ENCODE measurements at places on chromosomes 5 and 9.
A peak's percentile ranks its signal among the peaks of the same experiment; 100 is the strongest.

- no peak for DNase-seq
These were observed 224.1 kb upstream of the TYRP1 start for GRCh38 chr9:12469084-12469483.

DNA sequence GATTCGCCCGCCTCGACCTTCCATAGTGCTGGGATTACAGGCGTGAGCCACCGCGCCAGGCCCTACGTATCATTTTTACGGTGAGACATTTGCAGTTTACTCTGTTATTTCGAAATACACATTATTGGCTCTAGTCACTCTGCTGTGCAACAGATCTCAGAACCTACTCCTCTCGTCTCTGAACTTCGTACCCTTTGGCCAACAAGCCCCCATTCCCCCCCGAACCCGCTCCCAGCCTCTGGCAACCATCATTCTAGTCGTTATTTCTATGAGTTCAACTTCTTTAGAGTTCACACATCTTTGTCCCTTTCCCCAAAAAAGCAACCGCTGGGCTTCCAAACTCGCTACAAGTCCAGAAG is 735 bp downstream of the PTGR1 start:
- DNase-seq: no peak

GRCh38 chr9:132596200-132596599 is 13.8 kb downstream of the BARHL1 start:
- DNase-seq: no peak

GRCh38 chr5:33068786-33069185 is 357.7 kb downstream of the NPR3 start:
- DNase-seq: no peak

DNA sequence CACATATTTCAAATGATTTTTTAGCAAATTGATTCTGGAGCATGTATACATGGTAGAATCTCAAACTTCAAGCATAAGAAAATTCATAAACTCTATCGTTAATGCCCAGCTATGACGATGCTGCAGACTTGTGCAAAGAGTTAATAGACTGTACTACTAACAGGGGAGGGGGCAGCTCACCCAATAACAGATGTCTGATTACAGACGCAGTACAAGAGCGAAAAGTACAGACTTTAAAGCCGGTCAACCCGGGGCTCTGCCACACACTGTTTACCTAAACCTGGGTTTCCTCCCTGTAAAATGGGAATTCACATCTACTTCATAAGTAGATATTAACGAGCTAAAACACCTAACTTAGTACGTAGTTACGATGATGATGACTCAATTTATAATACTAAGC is 651 bp downstream of the TRIM23 start:
- no peak for DNase-seq

- DNase-seq: no peak
These were observed 8.5 kb downstream of the BAAT start for GRCh38 chr9:101376111-101376848.

GRCh38 chr9:21029661-21030060 is 1.8 kb downstream of the HACD4 start:
- no peak for DNase-seq

DNA sequence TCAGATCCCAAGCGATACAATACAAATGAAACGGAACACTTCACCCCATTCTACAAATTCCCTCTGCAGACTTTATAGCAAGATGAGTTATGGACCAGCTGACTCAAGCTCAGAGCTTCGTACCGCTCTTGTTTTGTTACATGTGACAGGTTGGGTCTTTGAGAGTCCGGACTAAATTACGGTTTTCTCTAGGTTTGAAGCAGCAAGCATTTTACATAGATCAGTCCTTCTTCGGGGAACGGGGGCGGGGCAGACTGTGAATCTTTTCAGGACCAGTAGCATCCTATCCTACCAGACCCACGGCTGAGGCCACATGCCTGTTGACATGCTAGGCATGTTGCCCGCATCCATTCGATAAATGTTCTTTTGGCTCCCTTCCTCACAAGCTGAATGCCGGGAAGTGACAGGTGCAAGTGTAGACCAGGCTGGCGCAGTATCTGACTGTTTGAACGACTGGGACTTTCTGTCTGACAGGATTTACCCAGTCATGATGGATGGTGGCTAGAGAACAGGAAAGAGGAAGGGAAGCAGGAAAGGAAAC is 811.0 kb upstream of the GRAMD2B start:
- DNase-seq: no peak

DNA sequence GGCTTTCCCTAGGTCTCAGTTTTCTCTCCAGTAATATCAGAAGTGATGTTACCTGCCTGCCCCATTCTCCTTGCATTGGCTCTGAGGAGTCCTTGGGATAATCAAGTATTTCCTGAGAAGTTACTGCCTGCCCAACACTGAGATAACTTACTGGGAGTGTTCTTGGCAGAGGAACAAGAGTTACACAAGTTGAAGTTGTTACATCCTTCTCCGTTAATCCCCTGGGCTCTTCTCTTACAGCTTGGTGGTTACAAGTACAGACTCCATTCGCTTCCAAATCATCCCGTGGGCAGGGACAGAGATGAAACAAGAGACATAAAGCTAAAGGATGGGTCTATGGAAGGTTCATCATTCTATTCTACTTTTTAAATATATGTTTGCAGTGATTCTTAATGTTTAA is 74.1 kb upstream of the SAP30L start:
- no peak for DNase-seq

DNA sequence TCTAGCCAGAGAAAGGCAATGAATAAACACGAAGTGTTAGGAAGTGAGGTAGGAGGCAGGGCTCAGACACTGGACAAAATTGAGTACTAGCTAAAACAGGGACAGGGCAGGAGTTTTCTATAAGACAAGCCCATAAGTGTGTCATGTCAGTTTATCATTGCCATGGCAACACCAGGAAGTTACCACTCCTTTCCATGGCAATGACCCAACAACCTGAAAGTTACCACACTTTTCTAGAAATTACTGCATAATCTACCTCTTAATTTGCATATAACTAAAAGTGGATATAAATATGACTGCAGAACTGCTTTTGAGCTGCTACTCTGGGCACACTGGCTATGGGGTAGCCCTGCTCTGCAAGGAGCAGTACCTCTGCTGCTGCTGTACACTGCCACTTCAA is 442.5 kb upstream of the COX7C start:
- DNase-seq: no peak

DNA sequence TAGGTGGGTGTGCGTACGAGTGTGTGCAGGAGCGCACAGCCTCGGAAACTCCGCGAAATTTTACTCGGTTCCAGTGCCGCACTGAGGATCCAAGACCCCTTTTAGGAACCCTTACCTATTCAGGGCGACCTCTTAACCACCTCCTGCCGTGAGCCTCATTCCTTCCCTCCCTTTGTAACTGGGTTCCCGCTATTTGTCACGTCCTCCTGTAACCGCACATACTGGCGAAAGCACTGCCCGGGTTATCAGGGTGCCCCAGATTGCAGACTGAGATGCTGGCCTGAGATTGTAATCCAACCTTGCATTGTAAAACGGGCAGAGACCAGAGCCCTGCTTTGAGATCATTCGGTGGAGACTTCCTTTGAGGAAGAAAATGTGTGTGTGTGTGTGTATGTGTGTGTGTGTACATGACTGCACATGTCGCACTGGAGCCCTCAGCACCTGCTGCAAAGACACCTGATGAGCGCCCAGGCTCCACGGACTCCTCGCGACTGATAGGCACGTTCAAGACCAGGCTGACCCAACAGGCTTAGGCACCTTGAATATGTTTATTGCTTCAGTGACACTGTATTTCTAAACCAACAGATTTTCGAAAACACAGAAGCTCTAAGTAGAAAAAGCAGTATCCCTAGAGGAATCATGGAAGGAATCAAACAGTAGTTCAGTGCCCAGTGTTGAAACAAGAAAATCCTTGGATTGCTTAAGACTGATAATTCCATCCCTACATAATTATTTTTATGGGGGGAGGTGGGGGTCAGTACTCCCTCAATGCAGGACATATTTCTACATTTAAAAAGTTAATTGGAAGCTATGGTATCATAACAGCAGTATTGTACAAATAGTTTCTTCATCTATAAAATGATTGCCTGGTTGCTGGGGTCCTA is 86.5 kb upstream of the TNFAIP8 start:
- DNase-seq: peak; percentile 52

DNA sequence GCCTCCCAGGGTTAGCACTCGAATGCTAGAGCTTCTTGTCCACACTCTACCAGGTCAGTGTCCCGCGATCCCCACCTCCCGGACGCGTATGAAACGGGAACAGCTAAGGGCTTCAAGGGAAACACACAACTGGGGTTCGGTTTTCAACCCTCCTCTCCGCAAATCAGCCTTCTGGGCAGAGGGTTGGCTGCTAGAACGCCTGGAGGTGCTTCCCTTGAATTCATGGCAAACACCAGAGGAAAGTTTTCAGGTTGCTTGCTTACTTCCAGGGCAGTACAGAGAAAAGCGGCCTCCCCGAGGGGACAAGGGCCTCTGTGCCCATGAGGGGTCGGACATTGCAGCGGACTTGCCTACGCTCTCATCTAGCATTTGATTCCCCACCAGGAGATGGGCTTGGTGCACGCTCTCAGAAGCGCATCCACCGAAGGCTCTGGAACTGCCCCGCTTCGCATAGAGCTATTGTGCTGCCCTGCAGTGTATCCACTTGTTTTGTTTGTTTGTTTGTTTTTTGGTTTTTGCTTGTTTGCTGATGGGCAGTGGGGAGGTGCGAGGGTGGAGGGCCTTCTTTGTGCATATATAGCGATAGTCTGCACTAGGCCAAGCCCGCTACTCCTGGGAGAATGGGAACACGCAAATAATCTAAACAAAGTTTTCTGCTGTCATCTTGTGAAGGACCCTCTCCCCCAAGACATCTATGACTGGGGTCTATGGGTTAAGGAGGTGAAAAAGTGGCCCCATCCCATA is 1.3 kb upstream of the DMRT3 start:
- no peak for DNase-seq

GRCh38 chr5:157372472-157372822 is 87.6 kb upstream of the NIPAL4 start:
- no peak for DNase-seq

DNA sequence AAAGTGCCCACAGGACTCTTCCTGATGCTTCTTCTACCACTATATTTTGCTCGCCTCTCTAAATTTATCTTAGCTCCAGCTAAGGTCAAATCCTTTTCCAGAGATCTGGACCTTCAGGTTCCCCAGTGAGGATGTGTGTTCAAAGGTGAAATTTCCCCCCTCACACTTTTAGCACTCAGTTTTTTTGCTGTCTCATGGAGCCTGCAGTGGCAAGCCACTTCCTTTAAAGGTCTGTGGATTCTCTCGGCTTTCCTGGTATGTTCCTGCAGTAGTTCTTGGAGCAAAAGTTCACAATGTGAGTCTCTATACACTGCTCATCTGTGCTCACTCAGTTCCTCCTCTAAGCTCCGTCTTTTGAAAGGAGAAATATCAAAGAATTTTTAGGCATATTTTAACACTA is 181.4 kb downstream of the LURAP1L start:
- no peak for DNase-seq

- no peak for DNase-seq
These were observed 146.8 kb downstream of the MUSK start for GRCh38 chr9:110815361-110815760.

DNA sequence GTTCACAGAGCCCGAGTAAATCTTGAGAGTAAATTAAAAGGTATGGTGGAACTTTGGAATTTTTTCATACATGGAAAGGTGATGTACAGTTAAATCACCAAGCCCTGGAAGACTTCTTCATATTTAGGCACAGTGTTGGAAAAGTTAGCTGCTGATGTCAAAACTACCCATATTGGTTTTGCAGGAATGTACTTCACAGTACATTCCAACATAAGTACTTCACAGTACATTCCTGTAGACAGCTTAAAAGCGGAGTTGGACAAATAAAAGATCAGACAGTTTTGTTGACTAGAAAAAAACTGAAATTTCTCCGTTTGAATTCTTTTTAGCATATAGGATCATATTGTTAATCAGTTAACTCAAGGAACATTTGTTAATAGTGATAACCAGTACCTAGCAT is 1.8 kb downstream of the RANBP17 start:
- no peak for DNase-seq

GRCh38 chr9:5389109-5389732 is 48.5 kb downstream of the PLGRKT start:
- no peak for DNase-seq

DNA sequence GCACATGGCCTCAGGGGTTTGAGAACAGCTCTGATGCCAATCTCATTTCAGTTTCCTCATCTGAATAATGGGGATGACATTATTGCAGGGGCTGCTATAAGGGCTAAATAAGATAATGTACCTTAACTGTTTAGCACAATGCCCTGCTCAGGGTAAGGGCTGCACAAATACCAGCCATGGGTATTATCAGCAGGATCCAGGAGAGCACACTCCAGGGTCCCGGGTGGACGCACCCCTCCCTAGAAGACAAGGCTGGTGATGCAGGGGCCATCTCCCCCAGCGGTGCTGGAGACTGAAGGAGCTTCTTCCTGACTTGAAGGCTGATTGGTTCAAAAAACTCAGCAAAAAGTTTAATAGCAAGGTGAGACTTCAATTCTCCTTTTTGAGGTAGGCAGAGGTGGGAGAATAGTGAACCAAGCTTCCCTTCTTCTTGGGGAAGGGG is 2.7 kb upstream of the CXXC5 start:
- no peak for DNase-seq

GRCh38 chr9:91276513-91276912 is 85.2 kb downstream of the AUH start:
- no peak for DNase-seq

GRCh38 chr5:139654871-139655491 is 6.8 kb downstream of the CXXC5 start:
- DNase-seq: no peak

DNA sequence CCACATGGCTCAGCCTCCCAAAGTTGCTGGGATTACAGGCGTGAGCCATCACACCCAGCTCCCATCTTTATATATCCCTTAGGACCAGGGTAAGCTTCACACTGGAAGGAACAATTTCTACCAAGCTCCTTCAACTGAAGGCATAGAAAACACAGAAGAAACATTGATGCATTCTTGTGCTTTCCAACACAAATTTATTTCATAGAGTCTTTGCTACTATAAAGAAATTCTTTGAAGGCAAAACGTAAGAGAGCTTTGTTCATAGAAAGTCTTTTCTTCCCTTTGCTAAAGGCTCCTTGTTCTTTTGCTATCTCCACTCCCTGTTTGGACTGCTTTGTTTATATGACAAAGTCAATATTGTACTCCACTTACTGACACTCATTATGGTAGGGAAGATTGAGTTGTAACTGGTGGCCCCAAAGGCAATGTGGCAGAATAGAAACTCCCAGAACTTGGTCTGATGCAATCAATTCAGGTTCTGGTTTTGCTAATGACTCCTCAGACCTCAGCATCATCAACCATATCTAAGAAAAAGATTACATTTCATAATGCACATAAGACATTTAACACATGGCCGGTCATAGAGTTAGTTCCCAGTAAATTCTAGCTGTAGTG is 97.4 kb upstream of the CLINT1 start:
- no peak for DNase-seq

GRCh38 chr9:72947984-72948465 is 4.8 kb downstream of the ALDH1A1 start:
- DNase-seq: no peak

- DNase-seq: peak; percentile 11
These were observed 17.8 kb downstream of the NANS start for GRCh38 chr9:98074115-98074990.

DNA sequence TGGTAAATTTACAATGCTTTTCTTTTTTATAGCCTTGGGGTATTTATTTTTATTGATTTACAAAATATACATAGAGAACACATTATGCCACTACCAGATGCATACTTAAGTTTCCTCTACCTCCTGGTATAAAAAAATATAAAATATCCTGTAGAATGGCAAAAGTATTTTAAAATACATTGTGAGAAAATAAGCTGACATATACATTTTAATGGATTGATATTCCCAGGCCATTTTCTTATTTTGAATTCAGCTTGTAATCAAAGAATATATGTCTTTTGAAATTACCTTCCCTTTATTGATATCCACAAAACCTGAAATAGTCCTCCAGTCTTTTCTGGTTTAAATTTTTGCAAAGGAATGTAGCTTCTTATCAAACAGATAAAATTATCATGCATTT is 923.9 kb downstream of the CDH18 start:
- DNase-seq: no peak

All from NK-92 treated with Interleukin-12 subunit alpha and Interleukin-12 subunit beta, amount 100 ng/mL, for 24 hours (cell line).